ENCODE measurements at places on chromosomes 3 and 15.

GRCh38 chr3:187839422-187839821 lies 94.2 kb upstream of the BCL6 start:
- no peak for DNase-seq

GRCh38 chr3:161322781-161323568 lies 48.3 kb downstream of the SPTSSB start:
- no peak for DNase-seq

DNA sequence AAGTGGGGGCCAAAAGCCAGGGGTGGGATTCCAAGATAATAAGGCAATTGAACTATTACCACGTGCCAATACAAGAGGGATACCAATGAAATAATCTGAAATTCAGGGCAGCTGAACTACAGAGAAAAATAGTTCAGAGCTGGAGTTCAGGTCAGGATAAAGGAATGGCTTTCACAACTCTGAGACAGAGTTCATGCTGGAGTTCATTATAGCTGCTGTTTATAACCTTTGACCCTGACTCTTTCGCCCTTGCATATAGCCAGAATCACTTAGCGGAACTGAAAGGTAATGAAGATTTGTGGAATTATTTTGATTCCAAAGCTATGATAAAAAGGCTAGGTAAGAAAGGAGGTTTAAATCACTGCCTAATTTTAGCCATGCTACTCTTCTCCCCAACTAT lies 55.5 kb upstream of the LRRN1 start:
- DNase-seq = no peak

- DNase-seq = no peak
These were observed 153.4 kb downstream of the EBLN2 start for GRCh38 chr3:73214846-73215245.

DNA sequence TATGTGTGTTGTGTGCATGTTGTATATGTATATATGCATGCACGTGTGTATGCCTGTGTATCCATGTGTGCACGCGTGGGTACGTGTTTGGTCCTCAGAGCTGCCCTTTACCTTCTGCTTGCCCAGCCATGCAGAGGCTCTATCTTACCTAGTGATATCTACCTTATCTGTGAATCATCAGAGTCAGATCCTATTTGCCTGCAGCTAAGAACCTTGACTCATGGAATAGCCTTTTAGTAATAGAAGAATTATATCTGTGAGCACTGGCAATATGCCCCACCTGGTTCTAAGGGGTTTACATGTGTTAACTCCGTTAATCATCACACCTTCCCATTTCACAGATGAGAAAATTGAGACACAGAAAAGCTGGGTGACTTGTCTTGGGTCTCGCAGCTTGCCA lies 11.0 kb downstream of the PGPEP1L start:
- no peak for DNase-seq

GRCh38 chr15:56804938-56805337 lies 71.6 kb upstream of the ZNF280D start:
- DNase-seq = no peak

DNA sequence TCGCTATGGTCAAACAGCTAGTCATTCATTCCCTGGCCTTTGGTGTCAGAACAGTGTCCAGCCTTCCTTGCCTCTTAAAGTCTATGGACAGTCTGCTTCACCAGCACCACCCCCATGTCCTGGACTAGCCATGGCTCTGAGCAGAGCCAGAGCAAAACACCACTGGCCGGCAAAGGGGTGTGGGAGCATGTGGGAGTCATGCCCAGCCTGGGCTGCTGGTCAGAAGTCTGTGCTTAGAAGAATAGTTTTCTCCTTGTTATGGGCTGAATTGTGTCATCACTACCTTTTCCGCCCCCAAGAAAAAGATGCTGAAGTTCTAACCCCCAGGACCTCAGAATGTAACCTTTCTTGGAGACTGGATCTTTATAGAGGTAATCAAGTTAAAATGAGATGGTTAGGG lies 132.9 kb upstream of the LPP start:
- no peak for DNase-seq

DNA sequence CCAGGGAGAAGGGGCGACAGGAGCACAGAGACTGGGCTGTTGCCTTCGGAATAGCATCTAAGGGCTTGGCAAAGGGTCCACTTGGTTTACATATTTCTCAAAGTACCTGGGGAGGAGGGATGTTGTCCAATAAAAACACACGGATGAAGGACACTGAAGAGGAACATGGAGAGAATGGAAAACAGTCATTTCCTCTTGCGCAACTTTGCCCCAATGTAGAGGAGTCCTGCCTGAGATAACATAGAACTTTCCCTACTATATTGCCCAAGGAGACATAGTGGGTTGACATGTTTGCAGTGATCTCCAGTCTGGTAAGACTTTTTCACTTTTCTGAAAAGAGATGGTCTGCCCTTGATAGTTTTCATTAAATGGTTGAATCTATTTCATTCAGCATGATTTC lies 468.8 kb upstream of the SUCLG2 start:
- no peak for DNase-seq

GRCh38 chr3:151593928-151594327 lies 133.1 kb upstream of the IGSF10 start:
- no peak for DNase-seq

DNA sequence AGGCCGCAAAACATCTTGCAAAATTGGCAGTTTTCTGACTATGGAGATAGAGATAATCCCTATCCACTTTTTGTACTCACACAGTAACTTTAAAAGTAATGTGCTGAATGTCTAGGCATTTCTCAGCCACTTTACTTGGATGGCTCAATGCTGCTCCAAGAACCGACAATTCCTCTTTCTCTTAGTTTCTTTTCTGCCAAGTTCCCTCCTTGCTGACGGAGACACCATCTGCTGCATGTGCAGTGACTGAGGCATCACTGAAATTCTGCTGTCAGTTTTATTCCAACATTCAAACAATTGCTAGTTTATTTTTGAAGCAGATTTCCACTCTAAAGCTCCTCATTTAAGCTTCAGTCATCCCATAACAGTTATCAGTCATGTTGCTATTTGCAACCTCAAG lies 116.0 kb upstream of the RBMS3 start:
- DNase-seq = no peak

Measured in stimulated activated CD8-positive, alpha-beta memory T cell treated with anti-CD3 and anti-CD28 coated beads, Interleukin-2, amount 100 ng/mL, for 1 hour (primary cell).